D721Med (cell line): ENCODE measurements at places on chromosomes 16 and 17.
A peak's percentile ranks its signal among the peaks of the same experiment; 100 is the strongest.

DNA sequence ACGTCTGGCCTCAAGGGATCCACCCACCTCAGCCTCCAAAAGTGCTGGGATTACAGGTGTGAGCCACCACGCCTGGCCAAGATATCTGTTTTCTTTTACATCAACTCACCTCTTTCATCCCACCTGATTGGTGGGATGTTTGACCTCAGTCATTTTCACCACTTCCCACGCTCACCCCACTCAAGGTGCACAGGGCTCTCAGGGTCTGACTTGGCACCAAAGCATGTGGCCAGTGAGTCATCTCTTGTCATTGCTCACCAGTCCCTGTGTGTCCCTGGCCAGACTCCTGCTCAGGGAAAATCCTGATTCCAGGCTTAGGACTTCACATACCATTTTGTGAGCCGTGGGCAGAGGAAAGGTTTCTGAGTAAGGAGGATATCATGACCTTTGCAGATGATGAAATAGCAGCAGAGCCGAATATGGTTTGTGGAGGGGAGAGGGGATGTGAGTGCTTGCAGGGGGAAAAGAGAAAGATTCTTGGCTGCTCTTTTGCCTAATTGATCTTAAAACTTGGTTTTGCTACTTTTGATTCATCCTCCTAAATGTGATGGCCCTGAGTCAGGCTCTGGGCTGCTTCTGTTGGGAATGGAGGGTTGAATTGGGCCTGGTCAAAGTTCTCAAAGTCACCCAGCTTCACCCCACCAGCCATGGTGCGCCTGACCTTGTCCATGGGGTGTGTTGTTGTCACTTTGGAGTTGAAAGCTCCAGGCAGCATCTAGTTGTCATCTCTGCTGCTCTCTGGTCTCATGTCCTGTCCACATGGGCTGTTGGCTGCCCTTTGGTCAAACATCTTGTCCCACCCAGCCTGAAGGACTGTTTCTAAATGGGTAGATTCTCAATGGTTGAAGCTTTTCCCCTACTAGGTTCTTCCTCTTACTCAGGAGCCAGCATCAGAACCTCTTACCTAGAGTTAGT is 6.0 kb upstream of the KCNH6 start:
- no peak for DNase-seq

DNA sequence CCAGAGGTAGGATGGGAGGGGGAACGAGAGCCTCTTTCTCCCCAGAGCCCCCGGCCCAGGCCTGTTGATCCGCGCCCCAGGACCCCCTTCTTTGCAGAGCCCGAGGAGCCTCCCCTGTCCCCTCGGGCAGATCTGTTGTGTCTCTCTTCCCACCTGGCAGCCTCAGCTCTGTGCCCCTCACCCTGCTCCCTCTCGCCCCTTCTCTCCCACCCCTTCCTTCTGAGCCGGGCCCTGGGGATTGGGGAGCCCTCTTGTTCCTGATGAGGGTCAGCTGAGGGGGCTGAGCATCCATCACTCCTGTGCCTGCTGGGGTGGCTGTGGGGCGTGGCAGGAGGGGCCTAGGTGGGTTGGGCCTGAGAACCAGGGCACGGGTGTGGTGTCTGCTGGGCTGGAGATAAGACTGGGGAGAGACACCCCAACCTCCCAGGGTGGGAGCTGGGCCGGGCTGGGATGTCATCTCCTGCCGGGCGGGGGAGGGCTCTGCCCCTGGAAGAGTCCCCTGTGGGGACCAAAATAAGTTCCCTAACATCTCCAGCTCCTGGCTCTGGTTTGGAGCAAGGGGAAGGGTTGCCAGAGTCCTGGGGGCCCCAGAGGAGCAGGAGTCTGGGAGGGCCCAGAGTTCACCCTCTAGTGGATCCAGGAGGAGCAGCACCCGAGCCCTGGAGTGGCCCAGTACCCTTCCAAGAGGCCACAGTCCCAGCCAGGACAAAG is 65.4 kb downstream of the MRC2 start:
- DNase-seq: no peak

- no peak for DNase-seq
These were observed 231.8 kb upstream of the MON1B start for GRCh38 chr16:76959166-76959565.

- DNase-seq: no peak
These were observed 486.5 kb downstream of the CDH13 start for GRCh38 chr16:83113317-83113716.

DNA sequence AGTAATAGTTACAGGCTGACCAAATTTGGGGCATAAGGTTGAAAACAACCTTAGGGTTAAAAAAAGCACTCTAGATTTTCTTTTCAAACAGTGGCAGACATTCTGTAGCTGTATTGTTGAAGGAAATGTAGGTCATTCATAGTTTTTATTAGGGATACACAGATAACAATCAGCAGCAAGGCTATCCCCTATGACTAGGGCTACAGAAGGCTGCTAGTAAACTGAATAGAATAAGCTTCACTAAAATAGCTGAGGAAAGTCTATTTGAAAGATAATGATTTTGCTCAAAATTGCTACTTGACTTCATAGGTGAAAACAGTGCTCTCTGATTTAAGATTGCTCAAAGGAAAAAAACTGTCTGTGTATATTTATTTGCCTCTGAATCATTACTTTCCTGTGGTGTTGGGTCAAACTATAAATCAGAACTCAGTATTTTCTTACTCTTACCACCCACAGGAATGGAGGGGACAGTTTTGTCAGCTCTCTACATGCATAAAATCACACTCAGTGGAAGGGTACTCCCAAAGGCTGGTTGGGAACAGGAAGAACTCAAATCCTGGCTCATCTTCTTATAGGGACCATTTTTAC is 24.8 kb downstream of the RPGRIP1L start:
- DNase-seq: no peak

DNA sequence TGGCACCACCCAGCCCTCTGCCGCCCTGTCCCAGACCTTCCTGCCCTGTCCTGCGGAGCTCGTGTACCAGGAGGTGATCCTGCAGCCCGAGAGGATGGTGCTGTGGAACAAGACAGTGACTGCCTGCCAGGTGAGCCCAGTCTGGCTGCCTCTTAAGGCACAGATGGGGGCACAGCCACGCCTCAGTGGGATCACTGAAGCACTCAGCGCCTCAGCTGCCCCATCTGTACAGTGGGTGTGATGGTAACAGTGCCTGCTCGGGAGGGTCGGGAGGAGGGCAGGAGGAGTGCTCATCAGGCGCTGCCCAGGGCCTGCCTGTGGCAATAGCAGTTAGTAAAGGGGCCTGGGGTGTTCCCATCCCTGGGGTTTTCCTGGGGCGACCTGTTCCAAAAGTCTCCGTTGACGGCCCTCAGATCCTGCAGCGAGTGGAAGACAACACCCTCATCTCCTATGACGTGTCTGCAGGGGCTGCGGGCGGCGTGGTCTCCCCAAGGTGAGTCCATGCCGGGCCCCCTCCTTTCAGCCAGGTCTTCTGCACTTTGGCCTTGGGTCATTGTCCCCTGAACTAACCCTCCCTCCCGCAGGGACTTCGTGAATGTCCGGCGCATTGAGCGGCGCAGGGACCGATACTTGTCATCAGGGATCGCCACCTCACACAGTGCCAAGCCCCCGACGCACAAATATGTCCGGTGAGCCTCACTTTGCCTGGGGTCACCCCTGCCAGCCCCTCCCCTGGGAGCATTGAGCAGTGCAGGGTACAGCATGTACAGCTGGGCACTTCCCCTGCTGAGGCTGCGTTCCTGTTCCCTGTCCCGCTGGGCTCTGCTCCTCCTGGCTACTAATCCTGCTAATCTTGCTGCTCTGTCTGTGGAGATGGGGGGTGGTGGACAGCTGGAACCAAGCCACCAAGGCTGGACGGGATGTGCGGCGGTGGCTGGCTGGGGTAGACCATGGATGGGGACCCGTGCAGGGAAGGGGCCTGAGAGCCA is 4.5 kb upstream of the TCAP start:
- peak; percentile 93 for DNase-seq

DNA sequence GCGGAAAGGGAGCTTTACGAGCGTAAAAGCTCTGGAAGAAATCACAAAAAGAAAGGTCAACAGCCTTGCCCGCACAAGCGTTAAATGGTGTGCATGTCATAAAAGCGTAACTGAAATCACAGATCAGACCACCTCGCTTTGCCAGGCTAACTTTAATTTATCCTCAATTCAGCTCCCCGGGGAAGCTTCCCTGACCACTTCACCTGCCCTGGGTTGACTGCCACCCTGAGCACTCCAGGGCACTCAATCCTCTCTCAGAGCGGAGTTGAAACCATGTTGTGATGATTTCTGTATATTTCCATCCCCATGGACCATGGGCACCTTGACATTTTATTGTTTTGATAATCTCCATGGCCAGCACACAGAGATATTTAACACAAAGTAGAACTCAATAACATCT is 16.1 kb upstream of the NAGS start:
- no peak for DNase-seq

DNA sequence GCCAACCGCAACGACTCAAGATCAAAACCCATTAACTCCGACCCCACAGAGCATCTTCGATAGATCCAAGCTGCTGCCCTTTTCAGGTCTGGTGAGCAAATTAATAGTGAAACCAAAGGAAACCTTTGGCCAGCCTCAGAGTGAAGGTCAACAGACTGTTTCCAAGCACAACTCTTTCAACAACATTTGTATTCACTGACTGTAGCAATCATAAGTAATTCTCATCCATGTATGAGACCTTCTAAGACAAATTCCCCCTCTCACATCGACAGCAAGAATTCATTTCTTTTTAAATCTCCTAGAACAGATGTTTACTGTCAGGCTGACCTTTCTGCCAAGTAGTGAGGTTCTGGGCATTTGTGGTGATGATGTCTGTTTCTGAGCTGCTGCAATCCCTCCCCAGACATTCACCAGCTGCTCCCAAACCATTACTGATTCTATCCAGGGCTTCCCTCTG is 64.2 kb downstream of the SLC39A11 start:
- DNase-seq: no peak

DNA sequence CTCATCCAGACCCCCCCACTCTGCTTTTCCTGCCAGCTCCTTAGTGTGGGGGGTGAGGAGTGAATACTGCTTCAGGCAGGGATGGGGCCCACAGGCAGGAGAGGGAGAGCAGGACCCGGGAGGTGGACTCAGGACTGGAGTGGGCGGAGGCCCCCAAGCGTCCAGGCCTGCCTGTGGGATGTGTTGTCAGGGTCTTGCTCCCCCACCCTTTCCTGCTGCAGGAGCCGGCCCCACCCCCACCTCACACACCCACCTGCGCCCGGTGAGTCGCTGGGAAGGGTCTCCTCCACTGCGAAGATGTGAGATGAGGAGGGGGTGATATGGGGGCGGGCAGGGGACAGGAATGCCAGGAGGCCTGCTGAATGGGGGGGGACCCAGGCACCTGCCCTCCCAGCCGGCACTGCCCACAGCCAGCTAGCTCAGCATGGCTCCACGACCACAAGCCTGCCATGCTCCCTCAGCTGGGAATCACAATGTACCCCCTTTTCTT is 1.1 kb downstream of the FAM171A2 start:
- DNase-seq: no peak

DNA sequence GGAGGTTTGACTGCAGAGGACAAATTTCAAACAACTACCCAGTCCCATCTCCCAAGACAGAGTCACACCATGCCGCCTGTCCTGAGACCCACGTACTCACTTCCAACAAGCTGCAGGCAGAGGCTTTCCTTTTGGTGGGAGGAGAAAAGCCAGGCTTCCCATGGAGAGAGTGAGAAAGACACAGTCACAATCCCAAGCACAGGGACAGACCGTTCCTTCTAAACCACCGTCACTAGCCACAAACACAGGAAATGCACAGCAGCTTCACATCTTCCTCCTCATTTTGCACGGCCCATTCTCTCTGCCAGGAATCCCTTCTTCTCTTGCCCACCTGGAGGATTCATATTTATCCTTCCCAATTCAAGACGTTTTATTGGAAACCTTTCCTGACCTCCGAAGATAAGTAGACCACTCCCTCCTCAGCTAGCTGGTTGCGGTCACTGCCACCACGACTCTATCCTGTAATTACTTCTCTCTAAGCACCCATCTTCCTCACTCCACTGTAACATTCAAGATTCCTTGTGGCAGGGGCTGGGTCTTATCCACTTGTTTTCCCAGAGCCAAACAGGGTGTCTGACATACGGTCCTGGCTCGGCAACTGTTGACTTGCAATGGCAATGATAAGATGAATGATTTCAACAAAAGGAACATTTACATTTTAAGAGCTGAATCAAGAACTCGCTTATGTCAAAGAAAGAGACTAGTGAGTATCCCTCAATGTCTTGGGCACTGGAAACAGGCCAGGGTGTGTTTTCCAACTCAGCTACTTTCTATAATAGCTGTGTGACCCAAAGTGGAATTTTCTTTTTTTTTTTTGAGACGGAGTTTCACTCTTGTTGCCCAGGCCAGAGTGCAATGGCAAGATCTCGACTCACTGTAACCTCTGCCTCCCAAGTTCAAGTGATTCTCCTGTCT is 87.6 kb downstream of the XYLT1 start:
- DNase-seq: no peak

DNA sequence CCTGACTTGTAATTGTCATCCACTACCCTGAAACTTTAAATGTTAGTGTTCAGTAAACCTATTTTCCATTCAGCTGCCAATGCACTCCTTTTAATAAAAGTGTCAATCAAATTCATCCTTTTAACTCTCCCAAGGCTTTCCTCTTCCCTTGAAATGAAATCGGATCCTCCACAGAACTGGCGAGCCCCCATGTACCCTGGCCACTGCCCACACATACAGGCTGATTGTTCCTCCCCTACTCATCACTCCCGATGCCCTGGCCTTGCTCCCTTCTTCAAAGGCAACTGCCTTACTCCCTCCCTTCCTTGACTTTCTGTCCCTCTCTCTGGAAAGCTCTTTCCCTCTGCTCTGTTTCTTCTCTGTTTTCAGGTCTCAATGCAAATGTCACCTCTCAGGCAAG is 7.6 kb downstream of the KRT33A start:
- DNase-seq: no peak

GRCh38 chr17:38592487-38592886 is 13.3 kb downstream of the SRCIN1 start:
- no peak for DNase-seq

DNA sequence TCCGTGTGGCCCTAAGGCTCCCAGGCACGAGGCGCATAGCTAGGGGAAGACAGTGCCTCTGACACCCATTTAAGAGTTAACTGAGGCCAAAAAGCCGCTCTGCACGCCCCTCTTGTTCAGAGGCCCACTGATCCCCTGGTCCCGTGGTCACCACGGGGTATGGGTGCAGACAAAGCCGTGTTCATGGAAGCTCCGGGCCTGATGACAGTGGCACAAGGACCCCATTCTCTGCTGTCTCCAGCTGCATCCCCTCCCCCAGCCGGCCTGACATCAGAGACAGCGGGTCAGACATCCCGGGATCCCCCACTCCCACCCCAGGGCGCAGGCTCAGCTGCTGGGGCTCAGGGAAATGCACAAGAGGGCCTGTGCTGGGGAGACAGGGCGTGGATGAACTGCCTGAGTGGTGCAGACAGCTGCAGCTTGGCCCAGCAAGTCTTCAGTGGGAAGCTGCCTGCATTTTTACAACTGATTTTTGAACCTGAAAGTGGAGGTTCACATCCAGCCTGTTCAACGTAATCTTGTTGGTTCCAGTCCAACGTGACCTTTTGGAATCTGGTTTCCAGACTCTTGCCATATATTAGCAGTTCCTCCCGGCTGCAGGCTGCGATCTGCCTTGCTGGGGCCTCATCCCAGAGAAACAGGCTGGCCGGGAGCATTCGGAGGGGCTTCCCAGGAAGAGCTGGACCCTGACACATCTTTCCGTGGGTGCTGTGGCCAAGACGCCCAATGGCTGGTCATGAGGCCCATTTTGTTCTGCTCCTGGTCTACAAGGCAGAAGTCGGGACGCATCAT is 9.7 kb upstream of the BAHCC1 start:
- DNase-seq: no peak

- DNase-seq: no peak
These were observed 6.5 kb upstream of the ABR start for GRCh38 chr17:1186214-1186820.

- DNase-seq: no peak
These were observed 1.6 kb downstream of the CMIP start for GRCh38 chr16:81445966-81446906.
